ENCODE measurements at places on chromosomes 12 and 14.

DNA sequence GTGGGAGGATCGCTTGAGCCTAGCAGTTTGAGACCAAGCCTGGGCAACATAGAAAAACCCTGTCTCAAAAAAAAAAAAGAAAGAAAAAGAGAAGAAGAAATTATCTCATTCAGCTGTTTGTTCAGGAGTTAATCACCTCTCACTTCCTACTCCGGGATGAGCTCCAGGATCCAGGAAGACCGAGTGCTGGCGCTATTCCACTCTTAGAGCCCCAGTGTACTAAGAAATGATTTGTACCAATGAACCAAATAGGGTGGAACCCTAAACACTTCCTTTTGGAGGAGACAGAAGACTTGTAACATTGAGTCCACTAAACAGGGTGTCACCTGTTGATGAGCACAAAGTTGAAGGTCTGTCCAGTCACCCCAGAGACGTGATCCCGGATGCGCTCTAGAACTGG is 3.6 kb downstream of the ALKBH2 start:
- no peak for DNase-seq

GRCh38 chr12:58314610-58315009 is 373.2 kb downstream of the ATP23 start:
- no peak for DNase-seq

DNA sequence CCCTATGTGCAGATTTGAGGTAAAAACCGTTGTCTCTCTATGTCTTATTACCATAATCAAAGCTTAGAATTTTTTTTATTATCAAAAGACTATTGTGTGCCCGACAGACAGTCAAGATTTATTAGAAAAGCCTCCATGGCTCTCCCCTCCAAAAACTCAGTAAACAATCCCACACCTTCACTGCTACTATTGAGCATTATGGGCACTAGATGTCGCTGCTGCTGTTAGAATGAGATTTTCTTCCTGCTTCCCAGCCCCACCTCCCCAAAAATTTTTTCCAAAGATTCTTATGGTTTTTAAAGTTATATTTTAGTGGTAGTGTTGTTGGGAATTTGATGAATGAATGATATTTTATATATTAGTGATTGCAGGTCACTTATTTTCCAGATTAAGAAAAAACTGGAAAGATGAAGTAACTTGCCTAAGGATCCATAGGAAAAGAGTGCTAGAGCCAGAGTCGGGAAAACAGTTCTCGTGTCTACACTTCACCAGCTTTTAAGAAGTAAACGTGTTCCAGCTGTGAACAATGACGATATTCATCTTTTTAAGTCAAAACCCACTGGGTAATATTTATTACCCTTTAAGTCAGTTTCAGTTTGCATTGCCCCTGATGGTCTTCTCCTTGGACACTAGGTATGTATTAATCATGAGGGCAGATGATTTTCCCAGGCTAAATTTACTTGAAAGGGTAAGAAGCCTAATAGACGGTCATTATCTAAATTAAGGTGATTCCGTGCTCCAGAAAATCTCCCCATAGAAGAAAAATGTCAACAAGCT is 12.2 kb upstream of the FOXG1 start:
- DNase-seq: no peak

- no peak for DNase-seq
Measured at GRCh38 chr12:18262514-18262913, 1.2 kb downstream of the PIK3C2G start.

DNA sequence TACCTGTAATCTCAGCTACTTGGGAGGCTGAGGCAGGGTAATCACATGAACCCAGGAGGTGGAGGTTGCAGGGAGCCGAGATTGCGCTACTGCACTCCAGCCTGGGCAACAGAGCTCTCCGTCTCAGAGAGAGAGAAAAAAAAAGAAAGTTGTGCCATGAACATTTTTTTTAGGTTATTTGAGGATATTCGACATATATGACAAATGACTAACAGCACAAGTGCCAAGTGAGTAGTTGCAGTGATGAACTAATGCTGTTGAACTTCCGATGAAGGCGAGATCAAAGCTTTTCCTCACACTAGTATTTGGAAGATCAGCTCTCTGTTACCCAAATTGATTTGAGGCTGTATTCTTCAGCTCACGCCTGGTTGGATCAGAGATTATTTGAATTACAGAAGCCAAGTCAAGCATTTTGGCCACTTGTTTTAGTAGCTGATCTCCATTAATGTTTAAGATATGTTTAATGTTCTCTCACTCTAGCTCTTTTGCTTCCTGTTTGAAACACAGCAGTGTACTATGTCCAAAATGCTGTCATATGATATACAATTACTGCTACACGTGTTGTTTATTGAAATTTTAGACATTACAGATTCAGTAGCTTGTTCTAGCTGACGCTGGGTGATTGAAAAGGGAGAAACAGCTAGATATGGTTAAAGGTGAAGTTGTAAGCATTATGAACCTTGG is 43.4 kb downstream of the WDR20 start:
- DNase-seq: no peak

DNA sequence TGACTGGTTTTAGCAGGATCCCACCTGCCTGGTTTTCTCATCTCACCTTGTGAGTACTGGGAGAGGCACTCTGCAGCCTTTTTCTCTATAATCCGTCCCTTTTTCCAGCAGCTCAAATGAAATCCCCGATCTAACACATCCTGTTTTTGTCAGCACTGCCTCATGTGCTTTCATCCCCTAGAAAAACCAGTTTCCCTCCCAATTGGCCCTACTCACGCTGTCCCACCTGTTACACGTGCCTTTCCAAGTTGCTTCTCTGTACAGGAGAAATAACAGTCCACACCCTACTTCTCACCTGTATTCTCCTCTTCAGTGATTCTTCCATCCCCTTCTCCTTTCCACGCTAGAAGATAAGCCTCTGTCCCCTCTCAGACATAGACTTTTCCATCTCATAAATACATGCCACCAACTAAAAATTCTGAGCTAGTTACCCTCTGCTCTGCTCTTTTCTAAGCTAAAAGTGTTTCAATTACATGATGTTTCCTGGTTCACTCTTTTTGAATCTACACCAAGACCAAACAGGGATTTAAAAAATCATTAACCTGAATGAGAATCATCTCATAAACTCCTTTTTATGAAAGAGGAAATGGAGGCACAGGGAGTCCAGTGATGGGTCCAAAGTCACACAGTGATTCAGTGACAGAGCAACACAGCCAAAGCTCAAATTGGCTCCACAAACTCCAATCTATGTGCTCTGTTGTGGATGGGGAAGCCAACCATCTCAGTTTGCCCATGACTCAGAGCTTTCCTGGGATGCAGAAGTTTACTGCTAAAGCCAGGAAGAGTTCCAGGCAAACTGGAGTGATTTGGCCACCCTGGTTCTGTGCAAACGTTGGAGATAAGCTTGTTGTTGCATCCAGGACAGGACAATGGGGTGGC is 240.0 kb upstream of the TMEM132C start:
- no peak for DNase-seq
